Left ventricle myocardium superior (tissue), 1 donor: ENCODE measurements at places on chromosomes 3 and 15.

DNA sequence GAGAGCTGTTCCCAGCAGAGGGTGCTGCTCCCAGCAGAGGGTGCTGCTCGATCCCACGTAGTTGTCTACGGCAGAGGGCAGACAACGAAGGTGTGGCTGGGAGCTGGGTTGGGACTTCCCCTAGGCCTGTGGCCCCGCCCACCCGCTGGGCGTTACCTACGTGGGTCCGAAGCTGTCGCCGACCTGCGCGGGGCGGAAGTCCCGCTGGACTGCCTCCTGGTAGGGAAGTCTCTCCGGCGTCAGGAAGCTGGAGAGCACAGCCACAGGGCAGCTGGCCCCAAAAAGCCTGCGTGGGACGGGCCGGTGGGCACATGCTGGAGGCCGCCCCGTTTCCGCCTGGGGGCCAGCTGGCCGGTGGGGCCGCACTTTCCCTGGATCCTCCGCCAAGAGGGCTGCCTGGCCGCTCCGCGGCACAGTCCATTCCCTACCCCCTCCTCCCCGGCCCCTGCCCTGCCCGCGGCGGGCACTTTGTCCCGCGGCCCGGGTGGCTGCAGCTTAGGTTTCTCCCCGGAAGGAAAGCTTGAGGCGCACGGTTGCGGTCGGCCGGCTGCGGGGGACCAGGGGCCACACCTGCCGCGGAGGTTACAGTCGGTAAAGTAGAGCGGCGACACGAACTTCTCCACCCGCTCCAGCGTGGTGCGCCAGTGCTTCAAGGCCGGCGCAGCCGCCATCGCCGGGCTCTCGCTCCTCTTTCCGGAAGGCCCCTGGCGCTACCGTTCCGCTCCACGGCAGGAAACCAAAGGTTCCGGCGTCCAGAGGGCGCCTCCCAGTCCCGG is at the start of gene MAN2C1:
MAN2C1 (minus strand) TSS at position 695 of the 776 bp plus-strand sequence; CDS start at position 671, 24 bp downstream.
- DNase-seq, result peak; percentile 97

GRCh38 chr3:177197727-177198460 is 612 bp upstream of the TBL1XR1 start:
- DNase-seq, result peak; percentile 80

- no peak for DNase-seq
Observed at GRCh38 chr15:96348112-96349027, 17.9 kb downstream of the NR2F2 start.

DNA sequence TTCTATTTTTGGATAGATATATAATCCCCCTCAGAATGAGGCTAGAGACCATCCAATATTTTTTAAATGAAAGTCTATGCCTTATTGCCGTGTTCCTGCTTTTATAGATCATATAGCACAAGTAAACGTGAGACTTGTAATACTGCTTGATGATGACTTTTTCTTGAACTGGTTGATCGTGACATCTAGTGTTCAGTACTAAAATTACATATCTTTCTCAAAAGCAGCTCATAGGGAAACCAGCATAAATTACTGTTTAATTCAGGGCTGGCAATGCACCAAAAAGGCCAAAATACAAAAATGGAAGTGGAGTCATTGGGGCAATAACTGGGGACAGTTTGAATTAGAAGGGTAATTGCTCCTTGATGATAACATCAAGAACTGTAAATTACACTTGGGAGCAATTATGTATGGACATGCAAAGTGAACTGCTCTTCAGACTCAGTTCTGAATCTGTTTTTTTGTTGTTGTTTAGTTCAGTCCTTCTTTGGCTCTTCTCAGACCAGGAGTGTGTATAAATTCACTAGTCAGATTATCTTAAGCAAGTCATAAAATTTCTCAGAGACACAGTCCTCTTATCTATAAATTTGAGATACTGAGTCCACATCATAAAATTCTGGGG is 325.3 kb downstream of the THSD4 start:
- DNase-seq, result no peak

DNA sequence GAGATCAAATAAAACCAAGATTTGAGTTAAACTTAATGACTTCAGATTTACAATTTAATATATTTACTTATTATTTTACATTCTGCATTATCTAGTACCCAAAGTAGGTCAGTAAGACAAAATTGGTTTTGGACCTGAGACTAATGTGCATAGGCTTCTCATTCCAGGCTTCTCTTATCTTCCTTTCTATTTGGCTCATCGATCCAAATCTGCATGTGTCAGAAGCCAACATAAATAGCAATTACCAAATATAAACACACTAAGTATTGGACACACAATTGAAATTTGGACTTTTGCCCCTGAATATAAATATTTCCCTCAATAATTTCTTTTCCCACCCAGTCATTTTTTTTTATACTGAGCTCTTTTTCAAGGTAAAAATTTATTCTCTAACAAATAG is 290.6 kb upstream of the ARHGEF26 start:
- DNase-seq, result no peak

- DNase-seq, result no peak
Observed at GRCh38 chr15:51992953-51993352, 21.4 kb upstream of the LEO1 start.
